Stimulated activated CD4-positive, alpha-beta T cell treated with anti-CD3 and anti-CD28 coated beads, Interleukin-12 subunit alpha, Interleukin-12 subunit beta, amount 100 ng/mL, for 4 hours (primary cell): ENCODE measurements at places on chromosomes 1 and 21.

DNA sequence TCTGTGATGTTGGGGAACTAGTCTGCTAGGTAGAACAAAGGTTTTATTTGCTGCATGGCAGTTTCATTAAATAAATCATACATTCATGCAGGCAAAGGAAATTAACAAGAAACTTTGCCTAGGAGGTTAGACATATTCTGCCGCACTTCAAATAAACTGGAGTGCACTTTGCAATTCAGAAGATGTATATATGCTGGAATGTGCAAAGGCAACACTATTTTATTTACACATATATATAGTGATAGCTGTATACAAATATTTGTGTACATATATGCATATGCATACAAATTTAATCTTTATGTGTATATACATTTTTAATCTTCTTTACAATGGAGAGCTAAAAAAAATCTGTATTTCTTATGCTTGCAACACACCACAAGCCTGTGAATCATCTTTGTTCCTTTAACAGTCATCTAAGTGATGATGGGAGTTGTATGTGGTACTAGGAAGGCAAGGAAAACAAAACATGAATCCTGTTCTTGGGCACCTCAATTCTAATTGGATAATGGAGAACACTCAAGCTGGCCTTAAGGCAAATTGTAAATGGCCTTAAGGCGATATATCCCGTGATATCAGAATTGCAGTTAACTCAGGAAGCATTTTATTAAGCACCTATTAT lies 605.8 kb upstream of the CAMK1G start:
- DNase-seq = no peak

GRCh38 chr1:9996624-9997582 lies at the start of gene RBP7:
TSS of gene RBP7 (plus strand) at chr1:9997228. CDS start at chr1:9997259, 31 bp downstream.
- peak; percentile 6 for DNase-seq

DNA sequence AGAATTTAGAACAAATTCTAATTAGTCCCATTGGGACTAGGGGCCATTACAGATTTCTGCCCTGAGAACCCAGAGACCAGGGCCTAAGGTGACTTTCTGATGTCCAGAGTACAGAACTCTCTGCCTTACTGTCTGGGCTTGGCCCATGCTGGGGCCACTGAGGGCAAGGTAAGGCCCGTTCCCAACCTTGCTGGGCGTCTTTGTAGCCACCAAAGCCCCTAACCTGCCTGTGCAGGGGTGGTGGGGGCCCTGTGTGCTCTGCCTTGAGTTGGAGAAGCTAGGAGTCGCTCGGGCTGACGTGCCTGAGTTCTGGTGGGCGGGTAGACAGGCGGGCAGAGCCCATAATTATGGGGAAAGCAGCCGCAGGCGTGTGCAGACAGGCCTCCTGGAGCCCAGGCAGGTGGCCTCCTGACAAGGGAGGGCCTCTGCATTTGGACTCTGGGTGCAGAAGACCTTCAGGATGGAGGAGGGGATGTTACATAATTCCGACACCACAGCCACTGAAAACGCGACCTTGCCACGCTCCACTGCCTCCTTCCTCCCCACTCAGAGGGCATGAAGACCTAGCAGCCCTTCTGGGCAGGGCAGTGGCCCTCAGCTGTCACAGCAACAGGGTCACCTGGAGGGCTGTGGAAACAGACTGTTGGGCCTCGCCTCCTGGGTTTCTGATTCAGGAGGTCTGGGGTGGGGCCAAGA lies 239.9 kb upstream of the TMEM51 start:
- DNase-seq = no peak

GRCh38 chr1:61125263-61125662 lies 42.9 kb downstream of the NFIA start:
- DNase-seq = no peak
